ENCODE measurements at places on chromosomes 12 and 14.

- DNase-seq = no peak
Measured at GRCh38 chr12:15270591-15270990, 49.4 kb upstream of the RERG start.

DNA sequence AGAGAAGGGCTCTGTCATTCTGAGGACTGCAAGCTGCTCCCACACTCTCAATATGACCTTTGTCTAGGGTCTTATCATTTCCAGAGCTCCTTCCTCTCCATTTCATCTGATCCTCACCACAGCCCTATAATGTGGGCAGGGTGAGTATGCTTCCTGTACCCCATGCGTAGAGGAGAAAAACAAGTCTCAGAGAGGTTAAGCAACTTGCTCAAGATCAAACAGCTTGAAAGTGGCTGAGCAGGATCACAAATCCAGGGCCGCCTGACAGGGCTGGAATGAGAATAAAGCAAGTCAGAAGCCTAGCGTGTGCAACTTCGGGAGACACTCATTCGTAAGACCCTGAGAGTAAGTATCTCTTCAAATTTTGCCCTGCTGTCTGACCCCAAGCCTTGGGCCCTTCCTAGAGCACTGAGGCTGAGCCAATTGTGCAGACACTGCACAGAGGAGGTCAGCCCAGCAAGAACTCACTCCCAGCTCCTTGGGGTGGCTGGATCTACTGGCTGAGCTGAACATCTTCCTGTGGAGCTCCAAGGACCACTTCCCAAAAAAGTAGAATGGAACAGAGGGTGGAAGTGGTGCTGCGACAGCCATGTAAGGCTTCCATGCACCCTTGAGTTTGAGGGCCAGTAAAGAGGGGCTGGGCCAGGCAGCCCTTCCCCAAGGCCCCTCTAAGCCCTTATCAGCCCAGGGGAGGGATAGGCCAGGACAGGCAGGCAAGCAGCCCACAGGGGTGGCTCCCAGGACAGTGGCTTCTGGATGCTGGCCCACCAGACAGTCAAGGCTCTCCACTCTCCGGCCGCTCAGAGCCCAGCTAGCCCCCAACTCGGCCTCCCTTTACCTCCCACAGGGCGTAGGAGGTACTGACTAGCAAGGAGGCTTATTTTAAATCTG, 10.5 kb downstream of the ZFP36L1 start:
- DNase-seq = no peak

- DNase-seq = no peak
Measured at GRCh38 chr12:23375621-23376020, 573.8 kb downstream of the SOX5 start.

DNA sequence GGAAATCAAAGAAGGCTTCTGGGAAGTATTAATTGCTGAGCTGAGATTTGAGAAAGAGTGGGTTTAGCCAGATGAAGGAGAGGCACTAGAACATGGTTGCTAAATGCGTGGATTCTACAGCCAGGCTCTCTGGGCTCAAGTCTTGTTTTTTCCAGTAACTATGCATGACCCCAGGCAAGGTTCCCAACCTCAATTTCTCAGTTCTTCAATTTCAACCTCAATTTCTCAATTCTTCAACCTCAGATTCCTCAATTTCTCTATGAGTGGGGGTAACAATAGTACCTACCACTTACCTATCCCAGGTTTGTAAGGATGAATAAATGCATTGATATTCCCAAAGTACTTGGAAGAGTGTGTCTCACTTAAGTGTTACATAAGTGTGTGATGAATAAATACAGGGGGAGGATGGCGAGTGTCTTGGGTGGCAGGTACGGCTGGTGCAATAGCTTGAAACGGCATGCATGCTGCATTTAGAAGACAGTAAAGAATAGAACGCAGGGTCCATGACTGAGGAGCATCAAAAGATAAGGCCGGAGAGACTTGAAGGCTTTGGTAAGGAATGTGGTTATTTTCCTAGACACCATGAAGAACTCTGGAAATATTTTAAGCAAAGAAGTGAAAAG, 149.1 kb upstream of the ATP2B1 start:
- no peak for DNase-seq

DNA sequence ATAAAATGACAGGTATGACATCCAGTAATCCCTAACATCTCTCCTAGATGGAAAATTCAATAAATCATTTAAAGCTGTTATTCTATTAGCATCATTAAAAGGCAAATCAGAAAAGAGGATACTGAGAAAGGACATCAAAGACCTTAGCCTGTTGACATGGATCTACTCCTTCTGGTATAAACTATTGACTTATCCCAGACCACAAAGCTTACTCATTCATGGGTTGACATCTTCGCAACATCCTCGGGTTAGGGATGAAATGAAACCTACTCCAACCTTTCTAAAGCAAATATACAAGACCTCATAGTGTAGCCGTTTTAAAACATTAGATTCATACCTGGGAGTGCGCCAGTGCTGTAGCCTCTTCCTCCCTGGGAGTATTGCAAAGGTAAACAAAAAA, 191.5 kb upstream of the BTG1 start:
- DNase-seq = no peak

GRCh38 chr14:60153991-60154390, 11.2 kb downstream of the DHRS7 start:
- DNase-seq = no peak

DNA sequence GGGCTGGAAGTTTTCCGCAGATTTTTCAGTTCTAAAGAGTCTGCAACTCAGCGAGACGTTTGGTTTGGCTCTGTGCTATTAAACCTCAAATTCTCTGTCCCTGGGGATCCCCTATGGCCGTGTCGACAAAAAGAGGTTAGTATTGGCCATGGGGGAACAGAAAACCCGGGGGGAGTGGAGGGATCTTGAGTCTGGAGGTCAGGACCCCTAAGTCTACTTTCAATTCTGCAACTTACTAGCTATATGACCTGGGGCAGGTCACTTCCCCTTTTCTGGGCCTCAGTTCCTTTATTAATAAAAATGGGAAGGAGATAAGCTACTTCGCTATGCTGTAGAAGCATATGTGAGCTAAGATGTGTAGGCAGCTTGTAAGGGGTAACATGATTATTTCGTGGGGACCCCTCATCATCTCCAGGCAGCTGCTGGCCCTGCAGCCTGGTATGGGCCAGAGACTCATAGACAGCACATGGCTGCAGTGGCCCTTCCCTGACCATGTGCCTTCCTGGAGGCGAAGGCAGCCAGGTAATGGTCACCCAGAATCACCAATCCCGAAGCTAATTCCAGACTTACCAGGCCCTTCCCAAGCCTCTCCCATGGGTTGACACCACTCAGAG, 8.6 kb downstream of the ASB2 start:
- DNase-seq = no peak

GRCh38 chr14:49982501-49982951, 89.6 kb downstream of the ARF6 start:
- DNase-seq = no peak

GRCh38 chr14:35114036-35114435, 7.8 kb downstream of the PPP2R3C start:
- DNase-seq = no peak

DNA sequence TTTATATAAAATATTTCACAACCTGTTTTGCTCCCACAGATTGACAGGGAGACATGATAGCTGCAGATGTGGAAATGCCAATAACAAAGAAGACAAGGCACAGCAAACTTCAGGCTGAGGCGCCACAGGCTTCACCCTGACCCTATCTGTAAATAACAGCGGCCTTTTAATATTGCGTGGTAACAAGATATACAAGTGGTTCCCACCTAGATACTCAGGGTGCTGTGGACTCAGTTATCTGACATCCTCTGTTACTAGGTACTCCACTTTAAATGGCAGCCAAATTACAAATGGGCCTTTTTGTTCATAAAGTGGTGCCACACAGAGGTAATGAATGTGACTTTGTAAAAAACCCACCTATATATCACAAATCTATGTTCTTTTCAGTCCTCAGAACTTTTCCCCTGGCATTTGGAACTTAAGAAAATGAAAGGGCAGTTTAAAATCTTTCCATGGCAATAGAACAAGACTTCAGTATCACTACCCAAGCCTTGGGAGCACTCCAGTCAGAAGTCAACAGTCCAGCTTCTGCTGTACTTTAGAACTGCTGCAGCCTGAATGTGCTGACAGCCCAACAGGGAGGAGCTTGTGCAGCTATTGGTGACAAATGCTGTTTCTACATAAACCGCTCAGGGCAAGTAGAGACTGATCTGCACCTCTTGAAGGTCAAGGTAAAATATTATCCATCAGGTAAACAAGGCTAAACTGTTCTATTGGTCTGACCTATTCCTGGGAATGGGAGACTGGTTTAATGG, 86.2 kb upstream of the DCD start:
- no peak for DNase-seq

- no peak for DNase-seq
Measured at GRCh38 chr12:56243731-56244181, 13.9 kb downstream of the SLC39A5 start.

- no peak for DNase-seq
Measured at GRCh38 chr14:99015833-99016232, 256.2 kb downstream of the BCL11B start.

DNA sequence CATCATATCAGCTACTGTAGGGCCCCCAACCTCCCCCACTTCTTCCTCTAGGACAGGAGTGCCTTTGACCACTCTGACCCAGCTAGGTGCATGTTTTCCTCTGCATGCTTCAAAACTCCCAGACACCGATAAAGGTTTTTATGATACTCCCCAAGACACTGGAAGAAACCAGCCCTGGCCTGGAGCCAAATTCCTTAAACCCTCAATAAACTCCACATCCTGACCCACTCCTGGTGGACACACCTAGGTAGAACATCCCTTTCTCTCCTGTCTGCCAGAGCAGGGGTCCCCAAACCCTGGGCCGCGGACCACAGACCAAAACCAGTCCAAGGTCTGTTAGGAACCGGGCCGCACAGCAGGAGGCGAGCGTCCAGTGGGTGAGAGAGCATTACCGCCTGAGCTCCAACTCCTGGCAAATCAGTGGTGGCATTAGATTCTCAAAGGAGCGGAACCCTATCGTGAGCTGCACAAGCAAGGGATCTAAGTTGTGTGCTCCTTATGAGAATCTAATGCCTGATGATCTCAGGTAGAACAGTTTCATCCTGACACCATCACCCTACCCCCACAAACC, 49.6 kb downstream of the NT5DC3 start:
- no peak for DNase-seq

GRCh38 chr14:44988694-44989093, 26.7 kb downstream of the TOGARAM1 start:
- peak; percentile 80 for DNase-seq

DNA sequence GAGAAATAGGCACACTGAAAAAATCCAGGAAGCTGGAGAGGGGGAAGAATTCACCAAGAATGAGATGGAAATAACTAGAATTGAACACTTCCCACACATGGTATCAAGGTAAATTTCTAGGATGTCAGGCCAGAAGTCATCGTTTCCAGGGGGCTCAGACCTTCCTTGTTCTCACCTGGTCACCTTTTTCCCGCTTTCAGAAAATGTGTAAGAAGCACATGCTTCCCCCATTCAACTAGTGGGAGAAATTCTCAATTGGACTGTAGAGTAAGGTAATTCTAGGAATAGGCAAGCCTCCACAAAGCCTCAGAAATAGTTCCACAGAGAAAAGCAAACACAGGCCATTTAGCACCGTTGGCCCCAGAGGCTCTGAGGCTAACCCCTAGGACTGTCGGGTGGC, 2.8 kb upstream of the PTMS start:
- no peak for DNase-seq

DNA sequence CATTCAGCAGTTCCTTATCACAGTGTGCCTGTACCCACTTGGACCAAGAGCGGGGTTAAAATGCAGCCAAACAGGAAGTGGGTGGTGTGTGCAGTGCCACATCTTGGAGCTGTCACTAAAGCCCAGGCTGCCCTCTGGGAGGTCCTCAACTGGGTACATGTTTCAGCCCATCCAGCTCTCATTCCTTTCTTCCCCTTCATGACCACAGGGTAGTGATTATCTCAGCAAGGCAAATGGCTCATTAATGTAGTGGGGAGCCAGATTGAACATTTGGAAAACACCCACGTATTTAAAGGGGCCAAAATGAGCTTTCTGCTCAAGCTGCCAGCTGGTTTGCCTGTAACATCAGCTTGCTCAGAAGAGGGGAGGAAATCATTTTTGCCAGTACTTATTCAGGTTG, 210.8 kb upstream of the BTG1 start:
- peak; percentile 67 for DNase-seq

GRCh38 chr14:68807987-68808386, 15.1 kb upstream of the ZFP36L1 start:
- DNase-seq = no peak

GRCh38 chr12:85448548-85449139, 168.6 kb downstream of the ALX1 start:
- DNase-seq = no peak

- no peak for DNase-seq
Measured at GRCh38 chr12:121523741-121524140, 57.1 kb downstream of the KDM2B start.

- DNase-seq = no peak
Measured at GRCh38 chr14:22464422-22465142, 124.4 kb downstream of the DAD1 start.

GRCh38 chr12:14654416-14654815, 42.0 kb downstream of the GUCY2C start:
- no peak for DNase-seq

DNA sequence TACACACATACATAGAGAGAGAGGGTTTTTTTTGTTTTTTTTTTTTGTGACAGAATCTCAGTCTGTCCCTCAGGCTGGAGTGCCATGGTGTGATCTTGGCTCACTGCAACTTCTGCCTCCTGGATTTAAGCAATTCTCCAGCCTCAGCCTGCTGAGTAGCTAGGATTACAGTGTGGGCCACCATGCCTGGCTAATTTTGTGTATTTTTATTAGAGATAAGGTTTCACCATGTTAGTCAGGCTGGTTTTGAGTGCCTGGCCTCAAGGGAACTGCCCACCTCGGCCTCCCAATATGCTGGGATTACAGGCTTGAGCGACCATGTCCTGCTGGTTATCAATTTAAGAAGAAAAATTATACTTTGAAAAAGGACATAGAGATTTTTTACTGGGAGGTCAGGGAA, 710.6 kb downstream of the SLC6A15 start:
- DNase-seq = no peak

GRCh38 chr14:35978561-35978960, 152.4 kb downstream of the BRMS1L start:
- DNase-seq = no peak

DNA sequence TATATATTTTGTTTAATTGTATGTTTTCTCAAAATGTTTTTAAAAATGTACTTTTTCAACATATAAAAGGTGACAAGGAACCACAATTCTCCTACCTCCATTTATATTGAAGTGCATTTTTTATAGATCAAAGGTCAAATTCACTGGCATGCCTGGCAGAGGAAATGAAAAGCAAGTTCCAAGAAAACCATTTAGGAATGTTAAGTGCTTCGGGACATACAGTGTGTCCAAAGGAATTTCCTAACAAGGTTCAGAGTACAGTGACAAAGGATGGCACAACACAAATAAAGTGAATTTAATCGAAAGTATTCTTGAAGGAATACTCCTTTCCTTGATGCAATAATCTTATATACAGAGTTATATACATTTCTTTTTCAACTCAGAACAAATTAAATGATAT, 242.3 kb downstream of the CCER1 start:
- DNase-seq = no peak

GRCh38 chr12:120720234-120720986, 5.2 kb upstream of the ACADS start:
- DNase-seq = no peak

- no peak for DNase-seq
Measured at GRCh38 chr14:74893614-74894091, 11.9 kb downstream of the DLST start.

- DNase-seq = no peak
Measured at GRCh38 chr14:37579274-37579673, 15.8 kb downstream of the FOXA1 start.
